ENCODE measurements at places on chromosomes 13 and 19.

- DNase-seq: no peak
These were observed 265.8 kb downstream of the OXGR1 start for GRCh38 chr13:96728463-96728862.

DNA sequence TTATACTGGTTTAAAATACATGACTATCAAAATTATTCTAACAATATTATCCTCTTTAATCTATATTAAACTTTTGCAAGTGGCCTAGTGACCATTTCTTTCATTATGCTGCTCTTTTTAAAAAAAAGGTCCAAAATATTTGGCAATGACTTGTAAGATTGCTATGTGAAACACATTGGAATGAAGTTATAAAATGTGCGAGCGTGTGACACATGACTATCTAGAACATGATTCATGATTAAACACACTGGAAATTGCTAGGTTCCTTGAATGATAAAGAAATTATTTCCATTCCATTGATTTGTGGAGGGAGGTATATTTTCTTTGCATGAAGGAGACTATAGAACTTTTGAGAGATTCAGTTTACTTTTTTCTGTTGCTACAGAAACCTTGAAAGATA lies 739.1 kb downstream of the DIAPH3 start:
- DNase-seq: no peak

- no peak for DNase-seq
These were observed 834 bp upstream of the ITGBL1 start for GRCh38 chr13:101451641-101452040.

DNA sequence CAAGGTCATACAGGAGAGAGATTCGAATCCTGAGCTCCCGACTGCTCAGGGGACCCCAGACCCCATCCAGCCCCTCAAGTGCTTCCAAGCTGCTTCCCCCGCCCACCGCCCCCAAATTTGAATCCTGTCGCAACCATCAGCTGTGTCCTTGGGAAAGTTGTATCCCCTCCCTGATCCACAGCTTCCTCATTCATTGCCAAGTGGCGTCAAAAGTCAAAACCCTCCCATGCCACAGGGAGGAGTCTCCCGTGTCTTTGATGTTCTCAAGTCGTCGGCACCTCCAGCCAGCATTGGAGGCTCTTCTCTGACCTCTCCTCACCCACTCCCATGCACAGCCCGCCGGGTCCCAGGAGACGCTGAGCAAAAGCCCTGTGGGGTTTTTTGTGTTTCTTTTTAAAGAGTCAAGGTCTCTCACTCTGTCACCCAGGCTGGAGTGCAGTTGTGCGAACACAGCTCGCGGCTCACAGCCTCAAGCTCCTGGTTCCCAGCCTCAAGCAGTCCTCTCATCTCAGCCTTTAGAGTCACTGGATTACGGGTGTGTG lies 2.8 kb upstream of the IFI30 start:
- DNase-seq: no peak

Measured in hypothalamus (tissue), 51 donors.